ENCODE measurements at places on chromosomes 7 and 10. TPM values are rescaled to one million over a fixed set of nuclear protein-coding genes. Genes with fewer than 3 reads are reported as not detected.

The ABLIM1 gene
- 216 TPM for total RNA-seq

The PNLIPRP3 gene
- total RNA-seq: not detected

The INMT gene
- total RNA-seq: 12.2 TPM

The FAM241B gene
- total RNA-seq: 1.4 TPM

DNA sequence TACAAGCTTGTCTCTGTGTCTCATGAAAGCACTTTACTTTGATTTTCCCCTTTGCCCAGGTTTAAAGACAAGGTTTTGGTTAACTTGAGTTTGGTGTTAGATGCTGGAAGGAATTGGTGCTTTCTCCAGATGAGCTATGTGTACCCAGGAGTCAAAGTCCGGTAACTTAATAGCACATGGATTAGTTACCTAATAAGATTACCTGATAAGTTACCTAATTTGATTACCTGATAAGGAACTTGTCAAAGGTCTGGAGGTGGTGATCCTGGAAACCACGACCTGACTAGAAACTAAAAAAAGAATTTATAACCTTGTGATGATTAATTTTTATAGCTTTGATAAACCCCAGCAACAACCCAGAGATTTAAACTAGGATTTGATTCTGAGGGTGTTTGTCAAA, 269.9 kb upstream of the CACNA2D1 start:
- H3K27ac ChIP-seq: no peak overlapping the region
- no peak overlapping the region for H3K4me3 ChIP-seq
- H3K4me1 ChIP-seq: no peaks in the 10 kb centered on the region
- no peaks in the 10 kb centered on the region for H3K27me3 ChIP-seq

DNA sequence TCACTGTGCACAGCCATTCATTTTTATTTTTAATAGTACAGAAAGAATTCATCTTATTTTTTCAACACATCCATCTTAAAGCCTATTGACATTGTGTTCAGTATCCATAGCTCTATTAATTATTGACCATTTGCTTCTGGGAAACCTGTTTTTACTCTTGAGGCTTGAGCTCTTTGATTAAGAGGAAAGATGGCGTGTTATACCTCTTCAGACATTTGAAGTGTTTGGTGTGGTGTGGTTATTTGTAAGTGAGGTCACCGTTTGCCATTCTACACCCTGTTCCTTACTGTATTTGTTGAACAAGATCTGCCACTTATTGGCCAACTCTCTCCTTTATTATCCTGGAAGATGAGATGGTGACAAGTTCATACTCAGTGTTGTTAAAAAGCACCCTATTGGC, 18.4 kb downstream of the C7orf57 start:
- no peak overlapping the region for H3K4me3 ChIP-seq
- no peak overlapping the region for H3K27ac ChIP-seq
- H3K27me3 ChIP-seq: no peaks in the 10 kb centered on the region
- H3K36me3 ChIP-seq: no peaks in the 10 kb centered on the region
- H3K4me1 ChIP-seq: no peaks in the 10 kb centered on the region

GRCh38 chr7:18675579-18675978, 180.0 kb downstream of the HDAC9 start:
- DNase-seq: no peak
- H3K27me3 ChIP-seq: no peaks in the 10 kb centered on the region
- H3K4me3 ChIP-seq: no peak overlapping the region
- no peak overlapping the region for H3K27ac ChIP-seq

DNA sequence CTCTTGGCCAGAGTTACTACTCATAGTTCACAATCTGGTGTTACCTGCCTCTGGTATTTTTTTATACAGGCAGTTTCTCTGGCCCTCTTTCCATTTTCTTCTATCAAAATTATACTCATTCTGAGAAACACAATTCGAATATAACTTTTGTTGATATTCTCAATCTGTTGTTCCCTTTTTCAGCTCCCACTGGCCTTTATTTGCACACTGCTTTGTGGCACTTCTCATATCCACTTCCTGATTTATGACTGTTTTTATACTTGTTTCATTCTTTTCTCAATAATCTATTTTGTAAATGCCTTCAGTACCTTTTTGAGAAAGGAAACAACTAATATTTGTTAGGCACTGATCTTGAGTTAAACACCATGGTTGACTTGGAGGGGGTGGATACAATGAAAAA, 93.8 kb upstream of the HDAC9 start:
- no peak overlapping the region for H3K4me3 ChIP-seq
- no peak for DNase-seq
- H3K27me3 ChIP-seq: no peaks in the 10 kb centered on the region
- no peaks in the 10 kb centered on the region for H3K36me3 ChIP-seq

GRCh38 chr10:101157756-101158458, 26.8 kb downstream of the TLX1 start:
- H3K36me3 ChIP-seq: no peaks in the 10 kb centered on the region
- peaks cover 19% of the 10 kb centered on the region for H3K27me3 ChIP-seq
- DNase-seq: no peak
- no peak overlapping the region for H3K4me3 ChIP-seq

- H3K27ac ChIP-seq: no peak overlapping the region
- H3K36me3 ChIP-seq: no peaks in the 10 kb centered on the region
- no peaks in the 10 kb centered on the region for H3K4me1 ChIP-seq
- DNase-seq: no peak
Measured at GRCh38 chr7:42618651-42619360, 293.1 kb downstream of the C7orf25 start.

- H3K27ac ChIP-seq: no peak overlapping the region
- H3K4me1 ChIP-seq: no peaks in the 10 kb centered on the region
- H3K36me3 ChIP-seq: no peaks in the 10 kb centered on the region
- no peak for DNase-seq
- no peaks in the 10 kb centered on the region for H3K27me3 ChIP-seq
Measured at GRCh38 chr7:36400036-36400435, 10.4 kb downstream of the ANLN start.

GRCh38 chr10:120824881-120825309, 26.3 kb upstream of the WDR11 start:
- H3K4me1 ChIP-seq: no peaks in the 10 kb centered on the region
- H3K36me3 ChIP-seq: no peaks in the 10 kb centered on the region
- no peaks in the 10 kb centered on the region for H3K27me3 ChIP-seq
- DNase-seq: peak; percentile 45
- no peak overlapping the region for H3K4me3 ChIP-seq

- DNase-seq: no peak
- no peaks in the 10 kb centered on the region for H3K36me3 ChIP-seq
- no peaks in the 10 kb centered on the region for H3K27me3 ChIP-seq
- peaks cover 7% of the 10 kb centered on the region for H3K4me1 ChIP-seq
Measured at GRCh38 chr7:46934198-46934825, 647.6 kb downstream of the TNS3 start.

- no peak for DNase-seq
- H3K4me1 ChIP-seq: peaks cover 4% of the 10 kb centered on the region
- H3K4me3 ChIP-seq: peak overlapping the region; percentile 69
- H3K27ac ChIP-seq: no peak overlapping the region
Measured at GRCh38 chr7:129824291-129825208, 128.2 kb downstream of the UBE2H start.

DNA sequence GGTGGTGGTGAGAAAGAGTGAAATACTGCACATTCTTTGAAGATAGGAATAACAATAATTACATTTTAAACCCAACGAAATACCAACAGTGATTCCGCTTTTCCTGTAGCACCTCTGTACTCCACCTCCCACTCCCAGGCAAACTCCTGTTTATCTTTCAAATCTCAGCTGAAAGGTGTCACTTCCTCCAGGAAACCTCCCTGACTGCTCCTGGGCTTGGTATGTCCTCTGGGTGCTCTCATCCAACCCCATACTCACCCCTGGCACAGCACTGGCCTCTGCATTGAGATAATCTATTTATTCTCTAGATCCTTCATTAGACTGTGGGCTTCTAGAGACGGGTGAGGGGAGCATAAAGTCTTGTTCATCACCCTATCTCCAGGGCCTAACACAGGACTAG, 148.0 kb downstream of the MYOF start:
- H3K27ac ChIP-seq: no peak overlapping the region
- no peak overlapping the region for H3K4me3 ChIP-seq
- H3K36me3 ChIP-seq: peaks cover 51% of the 10 kb centered on the region
- no peak for DNase-seq

DNA sequence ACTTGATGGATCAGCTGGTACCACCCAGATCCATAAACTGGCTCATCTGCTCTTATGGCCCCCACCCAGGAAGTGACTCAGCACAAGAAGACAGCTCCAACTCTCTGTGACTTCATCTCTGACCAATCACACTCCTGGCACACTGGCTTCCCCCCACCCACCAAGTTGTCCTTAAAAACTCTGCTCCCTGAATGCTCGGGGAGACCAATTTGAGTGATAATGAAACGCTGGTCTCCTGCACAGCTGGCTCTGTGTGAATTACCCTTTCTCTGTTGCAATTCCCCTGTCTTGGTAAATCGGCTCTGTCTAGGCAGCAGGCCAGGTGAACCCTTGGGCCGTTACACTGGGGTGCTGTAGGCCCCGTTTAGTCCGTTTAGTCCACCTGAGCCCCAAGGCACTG, 23.4 kb upstream of the BNIP3 start:
- DNase-seq: no peak
- H3K4me3 ChIP-seq: no peak overlapping the region
- no peaks in the 10 kb centered on the region for H3K27me3 ChIP-seq
- H3K4me1 ChIP-seq: no peaks in the 10 kb centered on the region
- no peaks in the 10 kb centered on the region for H3K36me3 ChIP-seq

DNA sequence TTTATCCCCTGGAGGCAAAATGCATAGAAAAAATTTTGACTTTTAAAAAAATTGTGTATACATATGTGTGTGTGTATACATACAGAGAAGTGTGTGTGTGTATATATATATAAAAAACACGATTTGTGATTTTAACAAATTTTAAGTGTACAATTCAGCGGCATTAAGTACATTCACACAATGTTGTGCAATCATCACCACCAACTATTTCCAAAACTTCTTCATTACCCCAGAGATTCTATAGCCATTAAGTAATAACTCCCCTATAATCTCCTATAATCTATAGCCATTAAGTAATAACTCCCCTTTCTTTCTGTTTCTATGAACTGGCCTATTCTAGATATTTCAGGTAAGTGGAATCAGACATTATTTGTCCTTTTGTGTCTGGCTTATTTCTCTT, 20.7 kb upstream of the CAMK2B start:
- DNase-seq: no peak
- H3K4me3 ChIP-seq: no peak overlapping the region
- no peak overlapping the region for H3K27ac ChIP-seq
- no peaks in the 10 kb centered on the region for H3K36me3 ChIP-seq
- no peaks in the 10 kb centered on the region for H3K27me3 ChIP-seq

Measured in adrenal gland (tissue), 19 donors.